ENCODE measurements at places on chromosomes 13 and 19.

GRCh38 chr19:47694466-47695273 is 18.6 kb upstream of the EHD2 start:
- no peak for DNase-seq

DNA sequence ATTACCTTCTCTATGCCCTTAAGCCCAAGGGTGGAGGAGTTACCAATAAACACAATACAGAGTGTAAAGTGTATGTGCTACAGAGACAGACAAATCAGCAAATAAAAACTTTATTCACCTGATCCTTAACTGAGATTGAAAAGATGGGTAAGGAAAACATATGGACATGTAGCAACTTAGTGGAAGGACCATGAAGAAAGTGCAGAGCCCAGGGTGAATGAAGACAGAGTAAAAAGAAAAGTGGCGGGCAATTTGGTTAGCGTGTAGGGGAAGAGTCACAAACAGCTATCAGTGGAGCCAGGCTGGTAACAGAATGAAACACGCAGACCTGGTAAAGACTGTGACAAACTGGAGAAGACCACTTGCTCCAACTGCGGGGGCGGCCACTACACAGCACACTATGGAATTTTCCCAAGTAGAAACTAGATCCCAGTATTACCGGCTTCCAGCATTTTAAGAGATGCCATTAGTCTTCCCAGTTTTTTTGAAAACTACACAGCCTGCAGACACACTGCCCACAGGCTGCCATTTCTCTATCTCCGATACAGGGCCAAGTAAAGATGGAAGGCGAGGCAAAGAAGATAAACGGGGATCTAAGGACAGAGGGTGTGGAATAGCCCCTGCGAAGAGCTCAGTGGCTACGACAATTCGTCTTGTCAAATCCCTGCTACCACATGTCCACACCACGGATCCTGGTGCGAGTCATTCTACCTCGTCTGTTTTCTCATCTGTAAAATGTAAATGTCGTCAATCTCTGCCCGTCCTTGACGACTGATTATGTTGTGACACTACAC is 1.2 kb downstream of the UQCRFS1 start:
- no peak for DNase-seq

GRCh38 chr19:6731822-6732221 is 5.6 kb downstream of the GPR108 start:
- DNase-seq: no peak

- no peak for DNase-seq
Measured at GRCh38 chr13:33004511-33004910, 11.7 kb upstream of the KL start.

GRCh38 chr19:44897835-44898234 is 6.8 kb downstream of the TOMM40 start:
- no peak for DNase-seq

- DNase-seq: no peak
Measured at GRCh38 chr13:93646245-93646644, 419.6 kb downstream of the GPC6 start.

DNA sequence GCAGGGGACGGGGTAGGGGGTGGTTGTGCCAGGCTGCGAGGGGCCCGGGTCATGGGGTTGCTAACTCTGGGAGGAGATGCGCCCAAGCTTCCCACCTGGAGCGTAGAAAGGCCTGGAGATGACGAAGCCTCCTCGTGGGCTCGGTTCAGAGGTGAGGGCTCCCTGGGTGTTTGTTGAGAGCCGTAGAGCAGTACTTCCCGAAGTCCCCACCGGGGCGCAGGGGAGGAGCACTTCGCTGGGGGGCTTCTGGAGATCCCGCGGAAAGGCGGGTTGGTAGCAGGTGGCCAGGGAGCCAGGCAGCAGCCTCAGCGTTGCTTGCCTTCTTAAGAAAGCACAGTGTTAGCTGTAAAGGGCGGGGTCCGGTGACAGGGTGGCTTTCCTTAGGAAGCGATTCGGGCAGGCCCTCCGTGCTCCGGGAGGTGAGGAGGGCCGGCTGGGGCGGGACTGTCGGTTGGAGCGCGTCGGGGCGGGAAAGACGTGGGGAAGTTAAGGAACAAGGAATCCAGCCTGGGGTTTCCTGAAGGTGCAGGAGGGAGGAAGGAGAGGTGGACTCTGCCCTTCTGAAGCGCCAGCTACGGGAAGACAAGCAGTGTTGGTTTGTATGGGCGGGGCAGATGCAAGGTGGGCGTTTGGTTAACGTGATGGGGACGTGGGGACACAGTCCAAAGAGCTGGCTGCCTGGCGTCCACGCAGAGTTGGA is 3.3 kb downstream of the VSTM2B start:
- no peak for DNase-seq

DNA sequence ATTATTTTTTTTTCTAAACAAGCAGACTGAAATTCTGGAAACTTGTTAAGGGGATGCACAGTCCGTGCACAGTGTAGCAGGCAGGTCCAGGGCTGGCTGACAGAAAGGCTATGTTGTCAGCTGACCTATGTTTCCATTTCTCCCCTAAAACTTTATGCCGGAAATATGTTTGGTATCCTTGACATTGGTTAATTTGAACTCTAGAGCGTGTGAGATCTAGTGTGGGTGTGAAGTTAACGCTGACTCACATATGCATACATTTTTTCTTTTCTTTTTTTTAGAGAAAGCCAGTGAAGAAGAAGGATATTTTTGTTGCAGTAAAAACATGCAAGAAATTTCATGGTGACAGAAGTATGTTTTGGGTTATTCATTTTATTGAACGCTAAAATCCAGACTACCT is 76.6 kb downstream of the B3GLCT start:
- DNase-seq: no peak

DNA sequence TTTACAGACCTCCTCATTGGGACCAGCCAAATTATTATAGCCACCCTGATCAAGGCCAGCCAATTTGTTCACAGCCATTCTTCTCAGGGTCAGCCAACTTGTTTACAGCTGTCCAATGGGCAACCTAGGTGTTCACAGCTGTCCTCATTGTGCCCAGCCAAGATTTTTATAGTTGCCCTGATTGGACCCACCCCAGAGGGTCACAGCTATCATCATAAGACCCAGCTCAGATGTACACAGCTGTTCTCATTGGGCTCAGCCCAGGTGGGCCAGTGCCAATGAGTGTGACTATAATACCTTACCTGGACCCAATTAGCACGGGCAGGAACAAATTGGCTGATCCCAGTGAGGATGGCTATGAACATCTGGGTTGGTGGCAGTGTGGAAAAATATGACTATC is 1151.8 kb downstream of the UQCRFS1 start:
- no peak for DNase-seq

DNA sequence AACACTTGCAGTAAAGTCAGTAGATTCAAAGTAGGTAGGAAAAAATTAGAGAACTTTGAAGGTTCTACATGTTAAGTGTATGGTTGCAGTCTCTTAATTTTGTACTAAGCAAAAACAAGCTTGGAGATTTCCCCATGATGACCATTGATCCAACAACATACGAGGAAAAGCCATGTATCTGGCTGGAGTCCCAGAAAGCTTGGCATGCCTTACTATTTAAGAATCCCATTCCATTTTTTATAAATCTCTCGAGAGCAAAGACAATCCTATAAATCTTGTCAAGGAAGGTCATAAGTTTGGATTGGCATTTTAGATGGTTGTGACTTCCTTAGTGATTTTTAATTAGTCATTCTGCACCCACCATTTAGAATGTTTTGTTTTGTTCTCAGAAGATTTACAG is 495.9 kb downstream of the GPC5 start:
- DNase-seq: no peak

DNA sequence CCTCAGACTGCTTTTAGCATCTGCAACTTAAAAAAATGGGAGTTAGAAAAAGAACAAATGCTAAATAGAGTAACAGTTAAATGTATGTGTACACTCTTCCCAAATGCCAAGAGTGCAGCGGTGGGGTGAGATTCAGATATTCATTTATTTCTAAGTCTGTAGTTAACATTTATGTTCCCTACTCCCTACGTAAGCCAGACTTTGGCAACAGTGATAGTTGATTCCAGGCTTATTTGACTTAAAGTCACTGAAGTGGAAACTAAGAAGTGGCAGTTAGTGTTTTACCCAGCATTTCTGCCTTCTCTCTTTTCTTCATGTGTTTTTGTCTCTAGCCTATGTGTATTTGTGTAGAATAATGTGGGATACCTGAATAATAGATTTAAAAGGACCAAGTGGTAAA is 4.5 kb downstream of the MIR17HG start:
- DNase-seq: no peak

DNA sequence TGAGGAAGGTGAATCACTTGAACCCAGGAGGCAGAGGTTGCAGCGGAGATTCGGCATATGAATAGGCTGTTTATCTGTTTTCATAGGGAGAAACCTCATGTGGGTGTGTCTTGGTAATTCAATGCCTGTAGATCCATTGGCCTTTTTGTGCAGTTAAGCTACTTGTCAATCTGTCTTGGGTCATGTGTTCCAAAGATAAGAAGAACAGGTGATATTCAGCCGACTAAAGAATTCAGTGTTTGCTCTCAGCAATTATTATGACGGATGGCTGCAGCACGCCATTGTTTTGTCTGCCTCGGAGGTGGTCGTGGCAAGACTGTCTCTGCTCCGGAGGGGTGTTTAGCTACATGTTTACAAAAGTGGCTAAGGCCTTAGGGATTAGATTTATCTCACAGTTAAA is 573.0 kb upstream of the PCDH9 start:
- no peak for DNase-seq

GRCh38 chr13:21696865-21697448 is 26.1 kb downstream of the FGF9 start:
- no peak for DNase-seq

DNA sequence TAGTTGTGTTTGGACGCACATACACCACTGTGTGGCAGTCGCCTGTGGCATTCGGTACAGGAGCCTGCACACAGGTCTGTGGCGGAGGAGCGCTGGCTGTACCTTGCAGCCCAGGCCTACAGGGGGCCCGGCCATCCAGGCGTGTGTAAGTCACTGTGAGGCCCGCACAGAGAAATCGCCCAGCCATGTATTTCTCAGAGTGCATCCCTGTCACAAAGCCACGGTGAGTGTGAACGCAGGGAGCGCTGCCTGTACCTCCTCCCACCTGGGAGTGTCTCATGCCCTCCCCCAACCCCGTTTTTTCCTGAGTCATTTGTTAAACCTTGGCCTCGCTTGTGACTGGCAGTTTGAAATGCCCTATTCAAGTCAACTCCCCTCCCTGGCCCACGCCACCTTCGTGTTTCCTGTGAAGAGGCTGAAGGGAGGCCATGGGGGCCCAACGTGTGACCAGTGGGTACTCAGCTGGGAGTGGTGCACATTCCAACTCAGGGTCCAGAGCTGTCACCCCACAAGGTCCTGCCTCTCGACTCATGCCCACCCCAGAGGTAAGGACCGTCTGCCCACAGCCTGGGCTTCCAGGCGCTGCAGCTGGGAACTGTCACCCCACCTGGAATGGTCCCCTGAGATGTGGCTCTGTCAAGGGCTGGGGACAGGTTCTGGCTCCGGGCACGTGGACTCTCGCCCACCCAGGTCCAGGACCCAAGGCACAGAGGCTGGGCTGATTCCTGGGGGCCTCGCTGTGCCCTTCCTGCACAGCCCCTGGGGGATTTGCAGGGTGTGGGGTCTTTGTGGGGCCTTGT is 11.6 kb upstream of the RASA3 start:
- no peak for DNase-seq

DNA sequence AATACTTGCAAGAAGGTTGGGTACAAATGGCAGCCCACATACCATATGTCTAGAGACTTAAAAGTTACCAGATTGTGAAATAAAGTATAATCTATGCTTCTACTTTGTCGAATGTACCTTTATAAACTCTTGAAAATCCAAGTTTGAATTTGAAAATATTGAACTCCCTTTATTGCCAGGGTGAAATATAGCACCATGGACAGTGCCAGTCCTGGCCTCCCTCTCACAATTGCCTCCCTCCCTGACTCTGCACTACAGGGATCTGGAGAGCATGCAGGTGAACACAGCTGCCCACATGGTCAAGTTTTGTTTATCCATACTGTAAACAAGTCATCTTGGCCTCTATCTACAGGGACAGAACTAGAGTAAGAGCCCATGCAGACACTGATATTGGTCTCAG is 394.1 kb upstream of the SLITRK6 start:
- no peak for DNase-seq

DNA sequence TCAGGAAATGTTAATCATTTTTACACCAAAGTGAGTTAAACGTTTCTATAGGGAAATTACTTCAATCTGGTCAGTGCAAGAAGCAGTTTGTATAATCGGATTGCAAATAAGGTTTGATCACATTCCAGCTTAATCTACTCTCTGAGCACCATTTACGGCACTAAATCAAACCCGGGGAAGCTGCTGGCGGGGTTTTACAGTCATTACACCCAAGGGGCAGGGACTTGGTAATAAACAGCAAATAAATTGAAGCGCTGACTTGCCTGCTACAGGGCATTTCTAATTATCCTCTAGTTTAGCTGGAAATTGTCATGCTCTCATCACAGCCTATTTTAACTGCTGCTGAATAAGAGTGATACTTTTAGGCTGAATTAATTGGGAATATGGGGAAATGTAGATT is 152.1 kb upstream of the SOX21 start:
- DNase-seq: no peak

GRCh38 chr13:111429064-111429558 is 108.7 kb downstream of the TEX29 start:
- DNase-seq: no peak

- no peak for DNase-seq
Measured at GRCh38 chr19:2952953-2953481, 8.2 kb upstream of the ZNF77 start.

DNA sequence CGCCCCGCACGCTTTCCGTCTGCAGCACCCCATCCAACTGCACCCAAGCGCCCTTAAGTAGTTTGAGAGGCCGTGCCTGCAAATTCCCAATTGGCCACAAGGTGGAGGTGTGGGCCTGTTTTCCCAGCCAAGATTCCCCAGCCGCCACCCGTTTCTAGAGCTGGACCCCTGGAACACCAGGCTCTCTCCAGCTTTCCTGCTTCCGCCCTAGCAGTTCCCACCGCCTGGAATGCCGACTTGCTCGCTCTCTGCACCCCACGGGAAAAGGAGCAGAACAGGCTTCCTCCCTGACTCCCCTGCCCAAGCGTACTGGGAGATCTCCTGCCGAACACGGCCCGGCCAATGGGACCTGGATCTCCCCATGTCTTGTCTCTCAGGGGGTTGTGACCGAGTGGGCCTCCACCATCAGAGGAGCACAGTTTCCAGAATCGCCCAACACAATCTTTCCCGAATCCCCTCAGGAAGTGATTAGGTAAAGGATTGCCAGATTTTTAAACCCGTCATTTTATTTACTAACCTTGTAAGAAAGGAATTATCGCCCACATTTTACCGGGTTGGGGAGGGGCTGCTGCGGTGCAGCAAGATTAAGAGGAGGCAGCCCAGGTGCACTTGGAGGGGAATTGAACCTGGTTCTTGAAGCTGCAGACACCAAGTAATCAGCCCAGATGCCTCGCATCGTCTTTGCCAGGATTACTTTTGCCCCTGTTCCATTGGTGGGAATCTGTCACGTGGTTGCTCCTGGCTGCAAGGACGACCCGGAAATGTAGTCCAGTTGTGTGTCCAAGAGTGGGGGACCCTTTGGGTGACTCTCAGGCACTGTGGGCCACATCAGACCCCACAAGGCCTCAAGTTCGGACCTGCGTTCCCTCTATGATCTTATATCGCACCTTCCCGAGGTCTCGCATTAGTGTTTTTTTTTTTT is 3.5 kb upstream of the NAPSA start:
- DNase-seq: peak; percentile 65

GRCh38 chr13:99273128-99273527 is 14.9 kb upstream of the GPR18 start:
- DNase-seq: no peak
